Ovary (tissue), 10 donors: ENCODE measurements at places on chromosomes 13 and 19. TPM values are rescaled to one million over a fixed set of nuclear protein-coding genes. Genes with fewer than 3 reads are reported as not detected.

DNA sequence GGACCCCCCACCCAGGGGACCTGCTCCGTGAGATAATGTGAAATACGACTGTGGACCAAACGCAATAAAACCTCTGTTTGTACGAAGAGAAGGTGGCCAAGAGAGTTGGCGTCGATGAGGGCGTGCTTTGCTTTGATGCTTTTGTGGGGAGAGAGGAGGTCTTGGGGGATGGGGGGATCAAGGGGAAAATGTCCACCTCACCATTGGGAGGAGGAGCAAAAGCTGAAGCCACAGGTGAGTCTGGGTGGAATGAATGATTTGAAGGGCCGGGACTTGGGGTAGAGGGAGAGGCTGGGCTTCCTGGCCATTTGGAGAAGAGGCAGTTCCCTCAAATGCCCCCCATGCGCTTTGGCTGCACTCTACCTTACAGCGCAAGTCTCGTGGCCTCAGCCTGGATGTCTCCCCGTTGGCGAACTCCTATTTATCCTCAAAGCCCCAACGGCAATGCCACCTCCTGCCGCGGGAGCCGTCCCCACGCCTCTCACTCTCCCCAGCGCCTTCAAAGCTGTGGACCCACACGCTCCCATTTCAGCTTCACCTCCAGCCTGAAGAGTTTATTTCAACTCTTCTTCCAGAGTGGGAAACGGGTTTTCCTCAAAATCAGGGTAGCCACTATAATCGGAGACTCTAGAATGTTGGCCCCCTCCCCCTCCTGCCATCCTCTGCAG, 795 bp upstream of the ABCA7 start:
- DNase-seq: no peak

DNA sequence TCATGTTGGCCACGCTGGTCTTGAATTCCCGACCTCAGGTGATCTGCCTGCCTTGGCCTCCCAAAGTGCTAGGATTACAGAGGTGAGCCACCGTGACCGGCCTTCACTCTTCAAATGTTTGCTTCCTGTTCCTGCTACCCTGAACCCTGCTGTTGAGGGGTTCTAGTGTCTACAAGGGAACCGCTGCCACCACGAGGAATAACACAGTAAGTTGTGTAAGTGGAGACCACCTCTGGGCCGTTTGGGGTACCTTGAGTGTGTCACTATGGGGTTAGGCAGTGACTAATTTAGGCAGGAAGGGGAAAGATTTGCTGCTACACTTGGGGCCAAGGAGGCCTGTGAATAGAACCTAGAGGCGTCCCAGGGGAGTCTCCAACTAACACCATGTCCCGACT, 2.2 kb upstream of the MYADM start:
- DNase-seq: no peak

DNA sequence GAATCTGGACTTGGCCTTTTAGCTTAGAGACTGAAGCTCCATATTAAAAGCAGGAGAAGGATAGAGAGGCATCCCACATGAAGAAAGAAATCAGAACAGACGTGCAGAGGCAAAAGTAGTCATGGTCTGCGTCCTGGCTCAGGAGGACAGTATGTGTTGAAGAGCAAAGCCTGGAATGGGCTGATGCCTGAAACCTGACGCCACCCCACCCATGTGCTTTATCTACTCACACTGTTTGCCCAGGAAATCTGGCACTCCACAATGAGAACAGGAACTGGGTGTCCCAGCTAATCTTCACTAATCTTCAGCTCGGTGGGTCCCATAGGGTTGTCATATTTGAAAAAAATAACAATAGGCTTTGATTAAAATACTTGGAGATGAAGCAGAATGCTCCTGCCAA, 549.0 kb upstream of the GPC6 start:
- no peak for DNase-seq

DNA sequence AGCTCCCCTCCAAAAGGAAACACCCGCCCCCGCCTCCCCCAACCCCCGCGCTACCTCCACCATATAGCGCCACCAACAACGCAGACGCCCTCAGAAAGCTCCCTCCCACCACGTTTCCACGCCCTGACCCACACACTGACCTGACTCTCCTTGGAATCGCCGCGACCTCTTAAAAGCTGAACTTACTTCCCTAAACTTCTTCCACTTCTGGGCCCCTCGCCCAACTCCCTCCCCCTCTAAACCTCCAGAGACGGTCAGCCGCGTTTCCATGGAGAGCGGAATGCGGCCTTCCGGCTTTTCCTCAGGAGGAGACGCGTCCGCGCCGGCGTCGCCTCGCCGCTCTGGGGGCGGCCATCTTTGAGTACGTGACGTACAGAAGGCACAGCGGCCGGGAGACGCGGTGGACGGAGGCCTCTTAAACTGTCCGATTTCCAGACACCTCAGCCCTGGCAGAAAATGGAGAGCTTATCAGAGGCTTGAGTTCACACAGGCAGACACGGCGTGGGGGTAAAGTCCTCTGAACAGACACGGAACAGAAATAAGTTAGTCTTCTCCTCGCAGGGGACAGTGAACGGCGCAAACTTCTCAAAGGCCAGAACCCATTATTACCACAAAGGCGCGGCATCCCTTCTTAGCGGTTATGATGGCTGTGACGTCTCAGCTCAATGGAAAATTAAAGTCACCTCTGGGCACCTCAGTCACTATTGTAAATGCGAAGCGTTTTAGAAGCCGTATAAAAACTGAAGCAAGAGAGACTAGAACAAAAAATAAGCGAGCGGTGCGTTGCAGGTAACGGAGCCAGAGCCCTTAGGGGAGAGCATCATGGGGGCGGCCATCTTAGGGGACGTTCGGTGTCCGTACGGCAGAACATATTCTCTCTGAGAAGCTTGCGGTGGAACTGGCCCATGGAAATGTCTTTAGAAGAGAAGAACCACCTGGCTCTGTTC, at the start of gene ZNF432:
ZNF432 (minus strand) TSS at position 284 of the 947 bp plus-strand sequence. CDS start 1,970 bp downstream, outside the sequence.
- peak; percentile 95 for DNase-seq

DNA sequence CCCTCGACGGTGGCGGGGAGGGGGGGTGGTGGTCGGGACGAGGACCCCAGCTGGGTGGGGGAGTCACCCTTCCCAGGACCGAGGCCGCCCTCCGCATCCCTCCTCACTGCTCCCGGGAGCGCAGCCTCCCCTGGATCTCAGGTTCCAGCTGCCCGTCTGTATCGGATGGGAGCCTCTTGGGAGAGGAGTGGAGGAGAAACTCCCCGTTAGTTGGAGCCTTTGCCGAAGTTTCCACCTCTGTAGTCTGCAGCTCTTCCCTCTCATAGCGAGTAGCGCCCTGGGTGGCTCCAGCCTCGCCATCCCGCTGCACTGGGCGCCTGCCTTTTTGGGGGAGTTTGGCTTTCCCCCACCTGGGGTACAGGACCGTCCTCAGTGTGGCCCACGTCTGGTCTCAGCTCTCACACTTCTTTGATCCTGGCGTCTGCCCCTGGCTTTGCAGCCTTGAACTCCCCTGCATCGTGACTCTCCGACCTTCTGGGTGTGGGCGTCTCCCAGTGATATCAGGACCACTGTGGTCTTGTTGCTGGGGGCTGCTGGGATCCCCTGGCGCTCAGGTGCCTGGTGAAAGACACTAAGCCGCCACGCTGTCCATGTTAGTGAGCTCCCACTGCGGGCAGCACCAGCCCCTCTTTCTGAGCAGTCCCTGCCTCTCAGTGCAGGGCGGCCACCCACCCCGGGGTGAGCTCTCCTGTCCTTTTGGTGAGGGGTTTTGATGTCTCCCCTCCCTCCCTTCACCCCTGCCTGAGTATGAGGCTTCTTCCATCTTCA, 1.1 kb downstream of the CNOT3 start:
- DNase-seq: no peak

DNA sequence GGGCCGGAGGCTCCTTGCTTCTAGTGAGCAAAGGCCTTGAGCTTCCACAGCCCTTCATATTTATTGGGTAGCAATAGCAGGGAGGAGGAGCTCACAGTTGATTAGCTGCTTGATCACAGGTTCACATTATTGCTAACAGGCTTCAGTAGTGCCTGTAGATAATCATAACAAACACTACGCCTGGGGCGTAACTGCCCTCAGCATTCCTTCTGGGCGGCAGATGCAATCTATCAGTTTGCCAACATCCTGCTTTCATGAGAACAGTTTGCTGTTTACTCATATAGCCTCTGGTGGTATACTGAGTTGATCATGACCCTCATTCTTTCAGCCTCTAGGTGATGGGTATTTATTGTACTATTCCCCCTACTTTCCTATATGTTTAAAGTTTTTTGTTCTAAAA, 149.4 kb downstream of the B3GLCT start:
- DNase-seq: no peak

DNA sequence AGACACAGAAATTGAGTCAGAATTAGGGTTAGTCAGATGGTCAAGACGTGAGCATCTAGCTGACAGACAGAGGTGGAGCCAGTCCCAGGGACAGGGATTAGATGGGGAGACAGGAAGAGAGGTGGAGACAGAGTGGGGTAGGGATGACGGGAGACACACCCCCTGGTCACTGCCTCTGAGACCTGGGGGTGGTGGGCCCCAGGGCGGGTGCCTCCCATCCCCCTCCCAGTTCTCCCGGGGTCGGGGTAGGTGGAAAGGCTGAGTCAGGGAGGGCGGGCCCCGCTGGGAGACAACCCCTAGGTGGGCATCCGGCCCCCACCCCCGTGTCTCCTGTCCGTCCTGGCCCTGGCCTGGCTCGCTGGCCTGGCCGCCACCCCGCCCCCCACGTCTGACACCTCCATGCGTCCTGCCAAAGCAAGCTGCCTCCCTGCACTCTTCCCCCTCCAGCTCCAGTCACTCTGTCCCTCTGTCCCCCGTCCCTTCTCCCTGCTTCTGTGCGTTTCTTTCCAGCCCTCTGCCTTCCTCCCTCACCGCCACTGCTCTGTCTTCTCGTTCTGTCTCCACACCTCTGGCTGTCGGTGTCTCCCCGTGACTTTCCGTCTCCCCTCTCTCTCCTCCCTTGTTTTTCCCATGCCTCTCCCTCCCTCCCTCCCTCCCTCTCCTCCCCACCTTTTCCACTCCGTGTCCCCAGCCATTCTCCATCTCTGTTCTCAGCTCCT, 15.1 kb downstream of the CCDC97 start:
- peak; percentile 80 for DNase-seq

- DNase-seq: no peak
Measured at GRCh38 chr13:95536632-95537241, 15.8 kb upstream of the CLDN10 start.

DNA sequence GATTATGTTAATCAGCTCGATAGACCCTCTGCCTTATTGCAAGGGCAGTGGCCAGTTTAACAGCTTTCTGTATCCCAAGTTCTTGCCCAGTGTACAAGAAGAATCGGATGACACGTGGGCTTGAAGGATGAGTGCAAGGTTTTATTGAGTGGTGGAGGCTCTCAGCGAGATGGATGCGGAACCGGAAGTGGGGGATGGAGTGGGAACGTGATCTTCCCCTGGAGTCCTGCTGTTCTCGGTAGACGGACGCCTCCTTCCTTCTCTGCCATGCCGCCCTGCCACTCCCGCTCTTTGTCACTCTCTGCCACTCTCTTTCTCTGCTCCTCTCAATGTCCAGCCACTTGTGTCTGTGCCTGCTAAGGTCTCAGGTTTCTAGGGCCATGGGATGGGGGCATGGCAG, 21.0 kb downstream of the RFXAP start:
- no peak for DNase-seq

DNA sequence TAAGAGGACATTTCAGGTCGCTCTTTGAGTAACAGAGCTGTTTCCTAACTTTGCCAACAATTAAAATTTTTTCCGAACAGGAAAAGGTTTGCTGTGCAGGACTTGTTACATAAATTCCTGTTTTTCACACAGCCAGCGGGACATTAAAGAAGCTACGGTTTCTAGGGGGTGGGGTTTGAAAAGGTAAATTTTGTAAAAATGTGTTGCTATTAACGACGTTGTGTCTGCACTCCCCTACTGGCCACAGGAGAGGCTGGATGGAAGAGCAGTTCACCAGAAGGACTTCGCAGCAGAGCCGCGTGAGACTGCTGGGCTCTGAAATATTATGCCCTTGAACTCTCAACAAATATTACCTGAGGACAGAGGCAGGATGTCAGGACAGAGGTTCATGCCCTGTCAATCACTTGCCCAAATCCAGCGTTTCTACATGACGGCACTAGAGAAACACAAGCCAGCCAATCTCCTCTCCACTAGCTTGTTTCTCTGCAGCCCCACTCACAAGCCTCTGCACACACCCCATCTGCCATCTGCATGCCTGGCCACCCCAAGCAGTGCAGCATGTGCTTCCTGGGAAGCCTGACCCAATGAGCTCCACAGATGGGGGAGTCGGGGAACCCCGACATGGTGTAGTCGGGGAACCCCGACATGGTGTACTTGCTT, 102.0 kb downstream of the FOXO1 start:
- no peak for DNase-seq

GRCh38 chr19:5558101-5558621, 9.6 kb downstream of the TINCR start:
- DNase-seq: no peak

GRCh38 chr19:339262-339887, 5.2 kb downstream of the MIER2 start:
- DNase-seq: no peak

DNA sequence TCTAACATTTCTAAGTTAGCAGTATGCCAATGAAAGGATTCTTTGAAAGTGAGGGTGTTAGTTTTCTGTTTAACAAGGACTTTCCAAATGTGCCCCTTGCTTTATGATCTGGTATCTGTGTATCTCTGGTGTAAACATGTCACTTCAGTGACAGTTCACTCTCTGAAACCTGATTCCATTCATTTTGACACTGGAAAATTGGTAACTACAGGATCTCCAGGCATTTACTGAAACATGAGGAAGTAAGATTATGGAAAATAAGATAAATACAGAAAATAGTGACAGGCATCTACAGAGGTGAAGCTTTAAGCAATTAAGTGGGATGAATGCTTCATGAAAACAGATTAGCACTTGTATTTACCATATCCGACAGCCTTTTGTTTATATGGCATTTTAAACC, 101.6 kb upstream of the MYO16 start:
- DNase-seq: no peak

- DNase-seq: no peak
Measured at GRCh38 chr13:106407338-106407737, 128.1 kb downstream of the EFNB2 start.

The ZNF587 gene
- total RNA-seq: 40.5 TPM

The SCGB2B2 gene
- 1.6 TPM for total RNA-seq

The EDNRB gene
- 6.1 TPM for total RNA-seq

The ATP8B3 gene
- total RNA-seq: 3.1 TPM

The PBX4 gene
- 4.4 TPM for total RNA-seq

The SERP2 gene
- 10.4 TPM for total RNA-seq

The CCNE1 gene
- 0.98 TPM for total RNA-seq

The SLITRK6 gene
- 0.23 TPM for total RNA-seq
